Activated CD4-positive, alpha-beta T cell treated with anti-CD3 and anti-CD28 coated beads for 24 hours (primary cell): ENCODE measurements at places on chromosomes 3 and 15.

DNA sequence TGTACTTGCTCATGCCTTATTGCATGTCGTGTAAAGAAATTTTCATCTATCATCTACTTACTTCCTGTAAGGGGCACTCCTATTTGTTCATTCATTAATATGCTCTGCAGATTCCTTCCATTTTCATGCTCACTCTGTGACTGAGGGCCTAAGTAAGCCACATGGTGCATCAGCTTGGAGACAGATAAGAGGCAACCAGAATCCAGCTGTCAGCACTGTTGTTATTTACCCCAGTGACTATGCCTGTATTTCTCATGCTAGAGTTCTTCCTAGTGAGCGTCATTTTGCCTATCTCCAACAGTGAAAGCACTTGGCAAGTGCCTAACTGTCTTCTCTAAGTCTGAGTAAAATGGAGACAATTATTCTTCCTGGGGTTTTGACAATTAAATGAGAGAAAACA, 124.8 kb upstream of the ABI3BP start:
- DNase-seq: no peak

GRCh38 chr15:33163816-33164215, 30.7 kb downstream of the FMN1 start:
- DNase-seq: no peak

- DNase-seq: no peak
Observed at GRCh38 chr3:170421111-170421641, 2.5 kb downstream of the CLDN11 start.

DNA sequence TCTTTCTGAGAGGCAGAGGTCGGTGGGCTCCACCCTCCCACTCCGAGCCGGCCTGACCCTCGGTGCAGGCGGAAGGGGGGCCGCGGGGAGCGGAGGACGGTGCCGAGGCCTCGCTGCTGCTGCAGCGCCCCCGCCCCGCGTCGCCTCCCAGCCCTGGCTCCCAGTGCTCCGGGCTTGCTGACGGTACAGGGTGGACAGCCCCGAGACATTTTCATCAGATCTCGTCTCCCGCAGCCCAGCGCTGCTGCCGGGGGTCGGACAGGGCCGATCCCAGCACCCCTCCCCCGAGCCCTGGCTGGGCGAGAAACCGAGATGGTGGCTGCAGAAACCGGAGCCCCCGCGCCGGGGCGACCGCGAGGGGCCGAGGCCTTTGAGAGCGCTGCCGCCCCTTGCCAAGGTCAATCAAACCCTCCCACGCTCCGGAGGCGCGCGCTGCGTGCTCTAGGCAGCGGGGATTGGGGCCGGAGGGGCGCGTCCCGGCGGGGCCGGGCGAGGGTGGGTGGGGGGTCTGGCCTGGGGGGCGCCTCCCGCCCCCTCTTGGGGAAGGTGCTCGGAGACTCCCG, 42.5 kb downstream of the EPHB3 start:
- no peak for DNase-seq
